ENCODE measurements at places on chromosomes 4 and X.

GRCh38 chr4:72513227-72513626 is 55.8 kb downstream of the ADAMTS3 start:
- DNase-seq, result no peak

DNA sequence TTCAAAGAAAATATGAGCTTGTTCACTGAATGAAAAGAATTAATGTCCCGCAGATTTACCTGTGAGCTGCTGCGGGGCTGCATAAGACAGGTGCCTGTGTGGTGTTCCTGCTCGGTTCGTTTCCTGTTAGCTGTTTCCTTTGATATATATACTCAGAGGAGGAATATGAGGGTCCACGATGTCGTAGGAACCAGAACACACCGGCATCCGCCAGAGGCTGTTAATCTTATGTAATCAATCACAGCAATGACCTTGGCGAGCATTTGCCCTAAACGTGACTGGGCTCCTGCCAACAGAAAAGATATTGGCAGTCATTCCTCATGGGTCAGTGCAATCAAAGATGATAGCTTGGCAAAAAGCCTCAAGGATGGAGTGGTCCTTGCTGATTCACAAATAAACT is 260.1 kb downstream of the EVC2 start:
- DNase-seq, result no peak

DNA sequence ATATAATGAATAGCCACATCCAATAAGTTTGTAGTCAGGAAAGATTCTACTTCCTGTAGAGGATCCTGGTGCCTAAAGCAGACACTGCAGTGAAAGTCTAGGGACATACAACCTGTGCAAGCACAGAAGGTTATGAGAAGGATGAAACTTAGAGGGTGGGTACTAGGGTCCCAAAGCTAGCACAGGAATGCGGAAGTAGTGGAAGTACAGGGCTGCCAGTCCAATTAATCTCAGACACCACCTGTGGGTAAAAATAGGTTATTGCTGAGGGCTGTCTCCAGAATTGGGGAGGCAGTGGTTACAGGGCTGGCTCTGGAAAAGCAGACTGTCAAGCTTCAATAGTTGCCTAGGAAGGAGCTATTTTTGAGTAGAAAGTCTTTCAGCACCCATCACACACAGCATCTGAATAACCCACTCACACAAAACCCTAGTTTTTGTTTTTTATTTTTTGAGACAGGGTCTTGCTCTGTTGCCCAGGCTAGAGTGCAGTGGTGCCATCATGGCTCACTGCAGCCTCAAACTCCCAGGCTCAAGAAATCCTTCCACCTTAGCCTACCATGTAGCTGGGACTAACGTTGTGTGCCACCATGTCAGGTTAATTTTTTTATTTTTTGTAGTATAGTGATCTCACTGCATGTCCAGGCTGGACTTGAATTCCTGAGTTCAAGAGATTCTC is 50.8 kb upstream of the ELF2 start:
- DNase-seq, result no peak

- DNase-seq, result no peak
These were observed 94.2 kb upstream of the TEX13D start for GRCh38 chrX:124238268-124238667.

DNA sequence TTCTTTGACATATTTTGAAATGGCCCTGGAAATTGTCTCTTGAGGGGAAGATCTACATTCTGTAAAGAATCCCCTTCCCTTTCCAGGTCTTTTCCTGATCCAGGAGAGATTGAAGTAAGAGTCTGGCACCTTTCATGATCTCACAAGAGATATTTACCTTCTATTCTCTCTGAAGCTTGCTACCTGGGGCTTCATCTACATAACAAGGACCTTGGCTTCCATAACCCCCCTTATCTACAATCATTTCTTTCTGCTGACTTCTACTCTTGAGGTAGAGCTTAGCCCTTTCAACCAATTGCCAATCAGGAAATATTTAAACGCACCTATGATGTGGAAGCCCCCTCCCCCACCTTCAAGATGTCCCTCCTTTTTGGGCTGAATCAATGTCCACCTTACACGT is 383.7 kb upstream of the MAGEB18 start:
- no peak for DNase-seq

GRCh38 chr4:62119195-62119594 is 919.1 kb downstream of the ADGRL3 start:
- DNase-seq, result peak; percentile 8

DNA sequence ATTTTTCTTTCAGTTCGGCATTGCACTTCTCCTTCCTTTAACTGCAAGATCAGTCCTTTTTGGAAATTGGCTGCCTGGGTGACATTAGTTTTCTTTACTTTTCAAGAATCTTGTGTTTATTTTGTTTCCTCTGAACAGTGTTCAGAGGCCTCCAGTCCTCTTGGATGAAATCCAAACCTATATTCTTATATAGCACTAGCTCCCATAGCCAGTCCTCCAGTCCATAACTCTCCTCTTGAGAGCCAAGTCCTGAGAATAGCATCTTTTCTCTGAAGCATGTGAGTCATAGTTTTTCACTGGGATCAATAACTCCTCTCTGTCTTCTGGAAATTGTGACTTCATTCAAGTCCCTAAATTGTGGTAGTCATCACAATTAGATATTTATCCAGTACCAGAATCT is 357.5 kb downstream of the RAPGEF2 start:
- no peak for DNase-seq
